ENCODE measurements at places on chromosomes 1 and 21. TPM values are rescaled to one million over a fixed set of nuclear protein-coding genes. Genes with fewer than 3 reads are reported as not detected.

DNA sequence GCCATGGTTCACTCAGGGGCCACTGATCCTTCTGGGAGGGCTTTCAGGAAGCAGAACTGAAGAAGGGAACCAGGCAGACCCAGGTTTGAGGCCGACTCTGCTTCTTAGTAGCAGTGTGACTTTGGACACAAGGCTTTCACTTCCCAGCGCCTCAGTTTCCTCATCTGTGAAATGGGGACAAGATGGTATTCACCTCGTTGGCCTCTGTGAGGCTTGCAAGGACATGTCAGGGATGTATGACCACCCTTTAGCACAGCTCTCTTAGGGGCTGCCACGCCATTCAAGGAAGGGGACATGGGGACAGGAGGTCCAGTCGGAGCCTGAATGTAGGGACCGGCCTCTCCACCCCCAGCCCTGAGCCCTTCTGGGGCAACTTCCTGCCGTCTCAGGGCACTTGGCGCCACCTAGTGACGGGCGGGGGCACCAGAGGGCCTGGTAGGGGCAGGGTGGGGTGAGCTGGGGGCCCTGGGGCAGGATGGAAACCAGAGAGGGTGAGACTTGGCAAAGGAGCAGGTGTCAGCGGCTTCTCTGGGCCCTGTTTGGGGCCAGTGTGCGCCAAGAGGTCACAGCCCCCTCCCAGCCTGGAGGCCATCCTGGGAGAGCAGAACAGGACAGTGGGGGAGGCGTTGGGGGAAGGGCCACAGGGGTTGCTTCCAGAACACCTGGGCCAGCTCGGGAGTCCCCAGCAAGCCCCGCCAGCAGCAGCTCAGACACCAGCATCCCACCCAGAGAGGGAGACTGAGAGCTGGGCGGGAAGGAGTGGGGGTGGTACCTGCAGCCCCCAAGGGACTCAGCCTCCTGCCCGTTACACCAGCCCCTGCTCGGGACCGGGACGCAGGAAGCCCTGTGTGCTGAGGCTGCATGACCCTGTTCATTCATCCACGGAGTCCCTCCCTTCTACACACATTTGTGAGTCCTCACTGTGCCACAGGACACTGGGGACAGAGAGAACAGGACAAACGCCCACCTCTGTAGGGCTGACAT is 102.5 kb upstream of the TARDBP start:
- H3K27ac ChIP-seq: no peak overlapping the region
- DNase-seq: peak; percentile 52
- H3K4me3 ChIP-seq: no peak overlapping the region
- H3K27me3 ChIP-seq: no peaks in the 10 kb centered on the region
- no peaks in the 10 kb centered on the region for H3K36me3 ChIP-seq

DNA sequence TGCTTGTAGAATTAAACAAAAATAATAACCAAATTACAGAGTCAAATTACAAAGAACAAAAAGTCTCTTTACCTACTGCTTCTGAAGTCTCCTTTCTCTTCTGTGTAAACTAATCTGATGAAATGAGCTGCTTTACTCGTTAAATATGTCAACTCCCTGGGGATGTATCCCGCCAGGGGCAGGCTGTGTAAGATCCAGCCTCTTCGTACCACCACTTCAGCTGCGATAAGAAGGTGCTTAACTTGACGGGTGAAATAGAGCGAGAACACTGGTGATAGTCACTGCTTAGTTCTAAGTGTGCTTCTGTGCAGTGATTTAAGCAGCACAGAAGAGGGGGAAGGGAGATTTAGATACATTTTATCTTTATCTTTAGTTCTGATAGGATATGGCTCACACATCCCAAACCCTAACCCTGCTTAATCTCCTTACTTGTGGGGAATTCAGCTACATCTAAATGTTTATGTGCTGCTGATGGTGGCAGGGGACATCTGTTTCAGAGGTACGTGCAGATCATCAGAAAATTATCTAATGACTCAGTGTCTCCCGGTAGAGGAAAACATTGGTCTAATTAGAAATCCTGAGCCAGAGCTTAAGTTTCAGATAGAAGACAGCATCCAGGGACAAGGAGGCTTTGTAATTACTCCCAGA is 46.0 kb downstream of the RHOU start:
- peaks cover 7% of the 10 kb centered on the region for H3K4me1 ChIP-seq
- peak overlapping the region; percentile 32 for H3K27ac ChIP-seq
- no peaks in the 10 kb centered on the region for H3K36me3 ChIP-seq
- peak; percentile 91 for DNase-seq
- no peak overlapping the region for H3K4me3 ChIP-seq

DNA sequence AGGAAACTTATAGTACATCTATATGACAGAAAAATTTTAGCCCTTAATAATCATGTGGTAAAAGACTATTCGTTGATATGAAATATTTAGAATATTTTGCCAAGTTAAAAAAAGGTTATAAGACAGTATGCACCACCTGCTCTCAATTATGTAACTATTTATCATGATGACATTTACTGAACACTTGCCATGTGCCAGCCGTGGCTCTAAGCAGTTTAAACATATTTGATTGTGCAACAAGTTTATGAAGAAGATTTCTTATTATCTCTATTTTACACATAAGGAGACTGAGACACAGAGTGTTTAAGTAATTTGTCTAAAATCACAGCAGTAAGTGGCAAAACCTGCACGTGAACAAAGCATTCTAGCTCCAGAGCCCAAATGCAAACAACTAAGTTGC is 199.3 kb upstream of the JUN start:
- peaks cover 13% of the 10 kb centered on the region for H3K4me1 ChIP-seq
- no peak overlapping the region for H3K4me3 ChIP-seq
- peak overlapping the region; percentile 14 for H3K27ac ChIP-seq
- no peak for DNase-seq
- H3K27me3 ChIP-seq: no peaks in the 10 kb centered on the region
- H3K36me3 ChIP-seq: no peaks in the 10 kb centered on the region

OXCT2 gene
- total RNA-seq: 4.0 TPM

DNA sequence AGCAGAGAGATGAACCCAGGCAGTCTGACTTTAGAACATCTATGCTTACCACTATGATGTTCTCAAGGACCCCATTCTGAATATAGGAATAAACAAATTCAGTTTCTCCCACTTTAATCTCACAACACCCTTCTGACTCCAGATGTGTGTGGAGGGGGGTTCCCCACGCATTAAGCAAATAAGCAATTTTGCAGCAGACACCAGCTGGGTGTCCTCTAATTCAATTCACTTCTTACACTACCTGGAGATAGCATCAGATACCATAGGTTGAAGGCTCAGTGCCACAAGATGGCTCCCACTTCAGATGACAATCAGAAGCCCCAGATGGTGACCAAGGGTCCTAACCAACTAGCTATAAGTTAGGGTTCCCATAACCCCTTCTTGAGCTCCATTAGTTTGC is 30.3 kb upstream of the CEP350 start:
- H3K36me3 ChIP-seq: no peaks in the 10 kb centered on the region
- H3K4me3 ChIP-seq: no peak overlapping the region
- peaks cover 4% of the 10 kb centered on the region for H3K4me1 ChIP-seq
- H3K27ac ChIP-seq: no peak overlapping the region
- no peak for DNase-seq

GRCh38 chr1:174364996-174365736 is 82.6 kb upstream of the GPR52 start:
- no peaks in the 10 kb centered on the region for H3K27me3 ChIP-seq
- no peak for DNase-seq
- no peaks in the 10 kb centered on the region for H3K36me3 ChIP-seq
- no peak overlapping the region for H3K4me3 ChIP-seq
- no peaks in the 10 kb centered on the region for H3K4me1 ChIP-seq

GRCh38 chr1:174068000-174068399 is 45.8 kb upstream of the RC3H1 start:
- no peak overlapping the region for H3K27ac ChIP-seq
- no peak for DNase-seq
- no peak overlapping the region for H3K4me3 ChIP-seq

DNA sequence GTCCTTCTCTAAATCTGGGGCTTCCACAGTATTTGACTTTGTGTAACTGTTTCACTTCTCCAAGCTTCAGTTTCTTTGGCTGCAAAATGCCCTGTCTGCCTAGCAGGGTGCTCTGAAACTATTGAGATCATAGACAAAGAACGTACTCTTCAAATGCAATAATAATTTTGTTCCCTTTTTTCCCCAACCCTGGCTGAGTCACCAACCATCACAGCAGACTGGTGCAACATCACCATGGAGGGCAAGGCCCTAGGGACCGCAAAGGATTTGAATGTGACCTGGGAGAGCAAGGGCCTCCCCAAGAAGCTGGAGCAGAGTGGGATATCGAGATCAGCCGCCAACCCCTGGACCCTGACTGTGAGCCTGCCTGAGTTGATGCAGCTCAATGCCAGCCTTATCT is 115.0 kb downstream of the FCRL5 start:
- H3K27me3 ChIP-seq: no peaks in the 10 kb centered on the region
- no peak overlapping the region for H3K27ac ChIP-seq
- no peak overlapping the region for H3K4me3 ChIP-seq
- no peaks in the 10 kb centered on the region for H3K4me1 ChIP-seq
- no peak for DNase-seq

GJA4 gene
- 15.6 TPM for total RNA-seq

PRAMEF6 gene
- not detected for total RNA-seq

GRCh38 chr1:115980998-115981993 is 5.0 kb downstream of the SLC22A15 start:
- peak; percentile 17 for DNase-seq
- H3K4me3 ChIP-seq: no peak overlapping the region
- H3K27me3 ChIP-seq: no peaks in the 10 kb centered on the region
- H3K4me1 ChIP-seq: no peaks in the 10 kb centered on the region
- no peak overlapping the region for H3K27ac ChIP-seq

DNA sequence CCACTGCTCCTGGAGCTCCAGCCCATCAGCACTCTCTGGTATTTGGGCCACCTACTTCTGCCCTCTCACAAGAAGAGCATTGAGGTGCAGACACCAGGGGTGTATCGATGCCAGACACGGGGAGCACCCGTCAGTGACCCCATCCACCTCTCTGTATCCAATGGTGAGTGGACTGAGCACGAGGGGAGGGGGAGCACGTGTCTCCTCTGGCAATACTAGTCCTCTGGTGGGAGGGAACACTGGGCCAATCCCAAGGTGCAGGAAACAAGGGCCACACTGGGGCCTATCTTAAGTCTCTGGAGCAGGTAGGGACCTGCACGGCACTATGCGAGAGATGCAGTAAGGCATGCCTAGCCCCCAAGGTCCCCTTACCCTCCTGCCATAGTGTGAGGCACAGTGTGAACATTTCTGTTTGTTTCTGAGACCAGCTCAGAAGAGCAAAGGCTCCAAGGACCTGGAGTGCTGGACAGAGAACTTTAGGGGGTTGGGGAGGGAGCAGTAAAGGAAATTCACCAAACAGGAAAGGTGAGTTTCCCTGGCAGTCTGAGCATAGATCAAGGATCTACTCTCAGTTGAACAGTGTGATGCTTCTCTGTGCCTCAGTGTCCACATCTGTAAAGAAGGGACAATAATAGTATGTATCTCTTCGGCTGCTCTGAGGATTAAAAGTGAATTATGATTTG is 2.3 kb downstream of the FCRLB start:
- DNase-seq: no peak
- no peak overlapping the region for H3K4me3 ChIP-seq
- H3K27me3 ChIP-seq: no peaks in the 10 kb centered on the region
- H3K36me3 ChIP-seq: no peaks in the 10 kb centered on the region
- H3K27ac ChIP-seq: no peak overlapping the region
- H3K4me1 ChIP-seq: peaks cover 5% of the 10 kb centered on the region

DNA sequence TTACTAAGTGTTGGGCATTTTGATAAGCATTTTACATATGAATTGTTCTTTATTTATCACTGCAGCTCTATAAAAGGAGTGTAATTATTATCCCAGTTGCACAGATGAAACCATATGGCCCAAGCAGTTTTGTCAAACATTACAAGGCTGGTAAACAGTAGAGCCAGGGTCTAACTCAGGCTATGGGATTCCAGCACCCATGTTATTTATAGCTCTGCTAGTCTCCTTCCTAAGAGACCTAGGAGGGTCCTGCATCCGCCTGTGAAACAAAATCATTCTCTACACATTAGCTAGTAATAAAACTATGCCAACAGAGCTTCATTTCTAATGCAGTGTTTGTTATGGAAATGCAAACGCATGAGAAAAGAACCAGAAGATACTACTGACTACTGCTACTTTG is 58.6 kb downstream of the IL23R start:
- H3K36me3 ChIP-seq: no peaks in the 10 kb centered on the region
- H3K27me3 ChIP-seq: no peaks in the 10 kb centered on the region
- DNase-seq: no peak
- no peaks in the 10 kb centered on the region for H3K4me1 ChIP-seq
- no peak overlapping the region for H3K27ac ChIP-seq

GRCh38 chr1:105294838-105295237 is 1545.1 kb downstream of the AMY1C start:
- no peak overlapping the region for H3K27ac ChIP-seq
- H3K4me1 ChIP-seq: peaks cover 3% of the 10 kb centered on the region
- no peak for DNase-seq
- H3K4me3 ChIP-seq: no peak overlapping the region
- H3K27me3 ChIP-seq: no peaks in the 10 kb centered on the region
- H3K36me3 ChIP-seq: no peaks in the 10 kb centered on the region

OVAAL gene
- not detected for total RNA-seq

All from thyroid gland (tissue), 4 donors.